Renal pelvis (tissue), 12 donors: ENCODE measurements at places on chromosomes 12 and 14. TPM values are rescaled to one million over a fixed set of nuclear protein-coding genes. Genes with fewer than 3 reads are reported as not detected.

SLC2A14 gene
- polyA plus RNA-seq, result 0.99 TPM

POTEG gene
- not detected for polyA plus RNA-seq

EIF2S3B gene
- polyA plus RNA-seq, result 1.3 TPM

KRT77 gene
- polyA plus RNA-seq, result not detected

PLEKHH1 gene
- polyA plus RNA-seq, result 84.5 TPM

ARID2 gene
- 37.6 TPM for polyA plus RNA-seq

DCAF11 gene
- polyA plus RNA-seq, result 96.2 TPM

PRICKLE1 gene
- polyA plus RNA-seq, result 45.8 TPM

ACVRL1 gene
- 37.1 TPM for polyA plus RNA-seq

LYZ gene
- 33.3 TPM for polyA plus RNA-seq

PTPRR gene
- polyA plus RNA-seq, result 0.59 TPM

DNA sequence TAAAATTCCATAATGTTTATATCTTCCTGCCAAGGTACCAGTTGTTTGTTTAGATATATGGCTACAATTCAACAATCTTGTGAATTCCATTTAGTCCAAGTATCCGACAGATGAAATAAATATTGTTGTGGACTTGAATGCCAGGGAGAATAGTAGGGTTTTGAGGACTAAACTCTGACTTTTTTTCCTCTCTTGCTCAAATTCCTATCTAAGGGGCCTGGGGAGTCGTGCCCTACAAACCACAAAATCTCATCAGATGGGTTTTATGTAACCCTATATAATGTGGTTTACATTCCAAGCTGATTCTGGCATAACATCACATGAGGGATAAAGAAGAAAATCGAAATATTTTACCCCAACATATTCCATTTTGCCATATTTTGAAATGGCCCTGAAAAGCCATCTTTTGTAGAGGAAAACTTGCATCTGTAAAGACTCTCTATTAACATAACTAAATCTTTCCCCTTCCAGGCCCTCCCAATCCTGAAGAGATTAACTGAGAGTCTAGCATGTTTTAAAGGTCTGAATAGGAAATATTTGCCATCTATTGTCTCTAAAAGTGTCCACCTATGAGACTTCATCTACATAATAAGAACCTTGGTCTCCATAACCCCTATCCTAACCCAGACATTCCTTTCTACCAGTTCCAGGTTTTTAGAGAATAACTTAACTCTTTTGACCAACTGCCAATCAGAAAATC, 184.7 kb upstream of the KITLG start:
- no peak for DNase-seq

GRCh38 chr12:21476949-21477348, 24.5 kb downstream of the RECQL start:
- DNase-seq, result no peak

- DNase-seq, result no peak
Observed at GRCh38 chr12:105273601-105274000, 37.6 kb upstream of the APPL2 start.

DNA sequence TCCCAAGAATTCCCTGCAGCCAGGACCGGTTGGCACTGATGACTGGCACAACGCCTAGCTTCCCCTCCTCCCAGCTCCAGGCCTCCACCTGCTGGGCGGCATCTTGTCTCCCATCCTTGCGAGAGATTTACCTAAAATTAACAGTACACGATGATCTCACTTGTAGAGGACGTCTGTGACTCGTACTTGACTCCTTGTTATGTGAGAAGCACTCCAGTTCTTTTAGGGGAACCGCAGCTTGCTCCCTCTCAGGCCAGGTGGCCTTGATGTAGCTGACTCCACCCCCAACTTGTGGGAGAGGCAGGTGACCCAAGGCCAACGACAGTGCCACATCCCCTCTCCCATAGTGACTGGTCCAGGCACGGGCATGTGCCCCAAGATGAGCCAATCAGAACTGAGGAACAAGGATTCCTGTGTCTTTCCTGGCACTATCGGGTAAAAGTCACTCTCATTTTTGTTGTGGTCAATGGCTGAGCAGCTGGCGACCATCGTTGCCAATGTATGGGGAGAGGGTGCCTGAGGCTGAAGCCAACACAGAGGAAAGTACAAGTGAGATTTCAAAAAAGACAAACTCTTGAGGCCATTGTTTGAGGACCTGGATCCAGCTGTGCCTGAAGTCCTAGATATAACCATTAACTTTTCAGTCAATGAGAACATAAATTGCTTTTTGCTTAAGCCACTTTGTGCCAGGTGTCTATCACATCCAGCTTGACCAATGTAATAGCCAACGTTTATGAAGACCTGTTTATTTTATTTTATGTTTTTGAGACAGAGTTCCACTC, 208.7 kb downstream of the RBM19 start:
- no peak for DNase-seq

- DNase-seq, result no peak
Observed at GRCh38 chr12:109020146-109020795, 597 bp downstream of the SVOP start.

DNA sequence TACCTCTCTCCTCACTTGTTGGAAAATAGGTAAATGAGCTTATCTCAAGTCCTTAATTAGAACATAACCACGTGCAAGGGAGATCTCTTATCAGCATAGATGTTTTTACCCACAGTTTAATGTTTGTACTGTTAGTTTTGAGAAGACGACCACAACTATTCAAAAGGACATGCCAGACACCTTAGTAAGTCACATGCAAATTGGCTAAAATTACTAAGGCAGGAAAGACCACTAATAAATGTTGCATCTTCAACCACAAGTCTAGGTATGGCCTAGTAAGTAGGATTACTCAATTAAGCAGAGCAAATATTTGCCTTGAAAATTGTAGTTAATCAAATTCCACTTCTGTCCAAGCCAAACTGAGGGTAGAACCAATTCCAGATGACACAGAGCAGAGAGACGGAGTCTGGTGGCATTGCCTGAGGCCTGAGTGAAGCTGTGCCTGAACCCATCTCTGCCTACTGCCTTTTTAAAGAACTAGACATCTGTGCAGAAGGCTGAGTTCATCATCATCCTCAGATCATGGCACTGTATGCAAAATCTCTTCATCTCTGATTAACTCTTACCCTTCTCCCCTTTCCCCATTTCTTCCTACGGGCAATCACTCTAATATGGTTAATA, 29.7 kb upstream of the CHST11 start:
- DNase-seq, result no peak

DNA sequence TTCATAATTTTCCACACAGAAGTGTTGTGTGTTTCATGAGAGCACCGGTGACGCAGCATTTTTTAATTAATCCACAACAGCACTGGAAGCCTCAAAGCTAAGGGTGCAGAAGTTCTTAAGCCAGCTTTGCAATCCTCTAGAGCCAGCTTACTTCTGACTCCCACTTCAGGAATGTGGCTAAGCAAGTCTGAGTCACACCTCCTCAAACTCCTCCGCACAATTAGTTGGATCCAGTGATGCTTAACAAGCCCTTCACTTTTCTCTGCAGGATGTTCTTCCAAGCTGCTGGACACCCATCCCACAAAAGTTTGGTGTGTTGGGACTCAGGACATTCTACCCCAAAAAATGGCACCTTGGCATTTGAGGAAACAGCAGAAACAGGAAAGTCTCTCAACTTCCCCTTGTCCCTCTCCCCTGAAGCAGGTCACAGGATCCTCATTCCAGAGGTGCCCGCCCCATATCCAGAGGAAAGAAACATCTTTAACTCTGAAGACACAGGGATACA, 210.0 kb downstream of the PPM1H start:
- peak; percentile 87 for DNase-seq

- DNase-seq, result no peak
Observed at GRCh38 chr12:57906821-57907220, 34.5 kb upstream of the ATP23 start.

GRCh38 chr12:46244273-46244915, 24.4 kb downstream of the SLC38A1 start:
- DNase-seq, result no peak

- no peak for DNase-seq
Observed at GRCh38 chr14:103561381-103562178, 877 bp downstream of the BAG5 start.
